Left forelimb (tissue), 1 donor: ENCODE measurements at places on chromosomes 4 and X.

DNA sequence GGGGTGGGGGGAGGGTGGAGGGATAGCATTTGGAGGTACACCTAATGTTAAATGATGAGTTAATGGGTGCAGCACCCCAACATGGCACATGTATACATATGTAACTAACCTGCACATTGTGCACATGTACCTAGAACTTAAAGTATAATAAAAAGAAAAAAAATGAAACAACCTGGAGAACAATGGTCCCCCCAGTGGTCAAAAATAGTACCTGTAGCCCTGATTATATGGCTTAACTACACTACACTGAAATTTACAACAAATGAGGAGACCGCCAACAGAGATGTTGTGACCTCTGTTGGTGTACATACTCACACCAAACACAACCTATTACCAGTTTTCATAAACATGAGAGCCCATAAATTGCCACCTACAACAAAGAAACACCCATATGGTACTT is 7.3 kb upstream of the MAGEE1 start:
- no peak for DNase-seq

DNA sequence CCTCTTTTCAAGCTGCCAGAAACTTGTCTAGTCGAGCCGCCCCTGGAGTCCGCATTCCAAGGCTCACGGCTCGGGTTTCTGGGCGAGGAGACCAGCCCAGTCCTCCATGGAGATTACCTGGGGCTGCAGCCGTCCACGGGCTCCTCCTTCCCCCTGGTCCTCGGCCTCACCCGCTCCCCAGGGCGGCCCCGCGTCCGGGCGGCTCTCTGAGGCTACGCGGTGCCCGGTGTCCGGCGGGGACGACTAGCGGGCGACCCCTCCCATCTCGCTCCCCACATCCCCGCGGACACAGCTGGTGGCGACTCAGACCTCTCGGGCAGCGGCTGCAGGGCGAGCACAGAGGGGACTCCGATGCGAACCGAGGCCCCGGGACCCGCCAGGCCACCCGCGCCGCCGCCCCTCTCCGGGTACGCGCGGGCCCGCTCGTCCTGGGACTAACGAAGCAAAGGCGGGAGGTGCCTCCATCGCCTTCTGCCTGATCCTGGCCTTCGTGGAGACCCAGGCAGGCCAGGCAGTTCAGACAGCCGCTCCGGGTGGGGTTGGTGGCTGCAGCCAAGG is 159.4 kb downstream of the TRAM1L1 start:
- peak; percentile 67 for DNase-seq

GRCh38 chr4:68630371-68630770 is 40.1 kb downstream of the UGT2B15 start:
- no peak for DNase-seq

DNA sequence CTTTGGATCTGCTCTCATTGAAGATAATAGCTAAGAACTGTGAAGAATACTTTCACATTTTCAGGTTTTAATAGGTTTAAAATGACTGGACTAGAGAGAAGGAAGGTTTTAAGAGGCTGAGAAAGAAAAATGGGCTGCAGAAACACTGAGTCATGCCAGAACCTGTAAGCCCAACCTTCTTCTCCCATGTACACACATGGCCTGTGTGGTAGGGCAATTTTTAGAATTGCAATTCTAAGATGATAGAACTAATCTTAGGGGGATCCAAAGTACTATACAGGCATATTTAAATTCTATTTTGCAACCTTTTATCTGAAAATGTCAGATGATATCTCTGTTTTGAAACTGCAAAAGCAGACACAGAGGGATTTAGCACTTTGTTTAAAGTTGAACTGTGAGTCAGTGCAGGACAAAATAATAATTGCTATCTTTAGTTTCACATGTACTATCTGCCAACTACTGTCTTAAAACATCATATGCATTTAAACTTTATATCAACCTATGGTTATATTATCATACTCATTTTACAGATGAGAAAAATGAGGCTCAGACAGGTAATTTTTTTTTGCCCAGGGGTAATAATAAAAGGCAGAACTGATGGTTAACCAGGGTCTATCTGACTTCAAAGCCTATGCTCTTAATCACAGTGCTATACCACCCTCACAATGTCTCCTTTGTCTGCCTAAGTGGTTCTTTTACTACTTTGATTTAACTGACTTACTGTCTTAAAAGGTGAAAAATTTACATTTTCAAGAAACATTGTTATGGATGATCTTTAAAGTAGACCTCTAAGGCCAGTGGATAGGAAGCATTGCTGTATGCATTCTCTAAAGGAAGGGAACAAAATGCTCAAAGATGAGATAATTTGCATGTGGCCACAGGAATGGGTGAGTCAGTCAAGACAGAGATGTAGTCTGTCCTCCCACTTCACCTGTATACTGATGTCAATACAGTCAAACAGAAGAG is 4.3 kb downstream of the TMPRSS11E start:
- no peak for DNase-seq

GRCh38 chr4:83876047-83876446 is 340.1 kb downstream of the GPAT3 start:
- no peak for DNase-seq

GRCh38 chrX:2137882-2138281 is 362.9 kb downstream of the DHRSX start:
- no peak for DNase-seq

DNA sequence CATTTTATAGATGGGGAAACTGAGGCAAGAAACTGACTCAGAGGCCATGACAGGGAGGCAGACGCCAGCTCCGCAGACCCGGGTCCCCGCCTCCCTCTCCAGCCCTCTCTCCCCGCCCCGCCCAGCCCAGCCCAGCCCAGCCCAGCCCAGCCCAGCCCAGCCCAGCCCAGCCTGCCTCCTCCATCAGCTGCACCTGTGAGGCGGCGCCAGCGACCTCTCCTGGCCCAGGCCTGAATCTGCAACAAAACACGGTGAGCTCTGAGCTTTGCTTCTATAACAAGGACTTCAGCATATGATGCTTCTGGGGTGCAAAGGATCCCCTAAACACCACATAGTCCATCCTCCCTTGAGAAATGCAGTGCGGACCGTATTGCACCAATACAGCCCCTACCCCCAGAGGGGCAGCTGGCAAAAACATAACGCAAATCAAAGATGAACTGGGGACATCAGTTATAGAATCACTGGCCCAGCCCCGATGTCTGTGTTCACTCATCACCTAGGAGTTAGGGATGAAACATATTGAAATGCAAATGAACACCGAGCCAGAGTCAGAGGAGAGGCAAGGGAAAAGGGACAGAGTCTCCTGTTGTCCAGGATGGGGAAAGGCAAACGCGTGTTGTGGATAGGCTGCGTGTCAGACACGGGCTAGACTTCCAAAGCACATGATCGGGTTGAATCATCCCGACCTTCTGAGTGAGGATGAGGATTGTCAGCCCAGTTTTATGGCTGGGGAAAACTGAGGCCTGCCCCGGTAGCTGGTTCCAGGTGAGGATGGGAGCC is 216.1 kb upstream of the PSAPL1 start:
- no peak for DNase-seq

- DNase-seq: no peak
Observed at GRCh38 chrX:86714441-86714840, 566.2 kb downstream of the DACH2 start.

- no peak for DNase-seq
Observed at GRCh38 chr4:146033149-146033548, 94.5 kb upstream of the ZNF827 start.

DNA sequence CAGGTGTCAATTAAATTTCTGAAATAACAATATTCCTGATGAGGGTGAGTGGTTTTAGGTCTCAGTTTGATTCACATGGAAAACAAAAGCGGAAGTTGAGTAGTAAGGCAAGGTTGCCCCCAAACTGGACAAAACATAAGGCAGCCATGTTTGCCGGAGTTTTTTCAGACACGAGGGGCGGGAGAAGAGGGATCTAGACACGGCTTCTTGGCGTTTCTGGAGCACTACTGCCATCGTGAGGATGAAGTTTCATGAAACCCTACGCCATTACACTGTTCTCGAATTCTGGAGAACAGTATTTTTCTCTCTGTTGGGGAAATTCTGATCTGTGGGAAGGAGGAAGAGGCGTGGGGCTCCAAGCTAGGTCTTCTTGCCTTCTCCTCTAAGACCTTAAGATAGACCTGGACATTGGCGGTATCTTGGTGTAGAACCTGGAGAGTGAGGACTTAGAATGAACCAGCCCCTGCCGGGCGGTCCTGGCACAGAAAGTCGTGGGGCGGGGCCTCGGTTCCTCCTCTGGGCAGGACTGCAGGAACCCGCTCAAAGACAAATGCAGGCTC is 160.3 kb downstream of the OR13H1 start:
- DNase-seq: no peak

DNA sequence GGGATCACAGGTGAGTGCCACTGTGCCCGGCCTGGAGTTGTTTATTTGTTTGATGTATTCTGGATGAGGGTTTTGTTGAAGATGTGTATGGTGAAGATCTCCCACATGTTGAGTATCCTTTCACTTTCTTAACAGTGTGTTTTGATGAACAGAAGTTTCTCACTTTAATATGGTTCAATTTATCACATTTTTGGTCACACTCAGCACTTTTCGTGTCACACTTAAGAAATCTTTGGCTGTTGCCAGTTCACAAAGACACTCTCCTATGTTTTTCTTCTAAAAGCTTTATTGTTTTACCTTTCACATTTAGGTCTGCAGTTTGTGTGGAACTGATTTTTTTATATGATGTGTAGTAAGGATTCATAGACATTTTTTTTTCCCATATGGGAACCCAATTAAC is 16.6 kb upstream of the ZNF185 start:
- DNase-seq: no peak

- no peak for DNase-seq
Observed at GRCh38 chrX:14864631-14865030, 8.2 kb downstream of the FANCB start.

DNA sequence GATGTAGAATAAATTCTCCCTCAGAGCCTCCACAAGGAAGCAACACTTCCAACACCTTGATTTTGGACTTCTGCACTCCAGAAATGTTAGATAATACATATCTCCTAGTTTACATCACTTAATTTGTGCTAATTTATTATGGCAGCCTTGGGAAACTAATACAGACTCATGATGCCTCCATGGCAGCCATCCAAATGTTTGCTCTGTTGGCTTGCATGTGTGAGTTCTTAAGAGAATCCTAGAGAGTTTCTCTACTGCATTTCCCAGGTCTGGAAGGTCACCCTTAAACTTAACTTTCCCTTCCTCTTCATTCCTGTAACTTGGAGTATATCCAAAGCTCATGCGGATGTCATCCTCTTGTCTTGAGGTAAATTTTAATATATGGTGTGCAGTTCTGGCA is 956.1 kb downstream of the ADGRL3 start:
- no peak for DNase-seq

DNA sequence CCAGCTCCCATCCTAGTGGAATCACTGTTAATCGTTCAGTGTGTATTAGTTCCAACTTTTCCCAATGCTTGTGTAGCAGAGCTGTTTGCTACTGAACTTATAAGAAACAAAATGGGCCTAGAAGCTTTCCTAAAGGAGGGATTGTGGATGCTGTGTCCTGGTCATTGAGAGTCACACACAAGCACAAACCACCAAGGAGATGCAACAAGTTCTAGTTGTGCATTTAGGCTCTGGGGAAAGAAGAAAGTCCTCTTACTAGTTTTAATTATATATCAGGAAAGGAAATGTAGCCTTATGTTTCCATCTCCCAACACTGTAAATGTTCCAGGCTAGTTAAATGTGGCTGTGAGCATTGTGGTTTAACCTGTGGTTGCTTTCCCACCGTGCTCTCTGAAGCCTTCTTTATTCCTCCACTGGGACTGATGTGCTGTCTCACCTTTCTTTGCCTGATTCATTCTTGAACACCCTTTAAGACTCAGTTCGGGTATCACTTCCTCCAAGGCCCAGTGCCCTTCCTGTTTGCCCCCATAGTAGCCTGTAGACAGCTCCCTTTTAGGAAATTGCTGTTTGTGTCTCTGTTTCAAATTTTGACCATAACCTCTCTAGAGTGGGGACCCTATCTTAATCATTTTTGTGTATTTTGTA is 34.3 kb downstream of the ATP10D start:
- no peak for DNase-seq

GRCh38 chr4:110395421-110395820 is 80.5 kb upstream of the ENPEP start:
- no peak for DNase-seq

- DNase-seq: no peak
Observed at GRCh38 chr4:106583567-106583966, 215.0 kb upstream of the GIMD1 start.

DNA sequence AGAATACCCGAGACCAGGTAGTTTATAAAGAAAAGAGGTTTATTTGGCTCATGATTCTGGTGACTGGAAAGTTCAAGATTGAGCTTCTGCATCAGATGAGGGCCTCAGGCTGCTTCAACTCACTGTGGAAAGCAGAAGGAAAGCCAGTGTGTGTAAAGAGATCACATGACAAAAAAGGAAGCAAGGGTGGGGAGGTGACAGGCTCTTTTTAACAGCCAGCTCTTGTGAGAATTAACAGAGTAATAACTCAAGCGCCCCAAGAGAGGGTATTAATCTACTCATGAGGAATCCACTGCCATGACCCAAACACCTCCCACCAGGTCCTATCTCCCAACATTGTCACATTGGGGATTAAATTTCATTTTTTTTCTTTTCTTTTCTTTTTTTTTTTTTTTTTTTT is 6.3 kb upstream of the YIPF6 start:
- DNase-seq: no peak

DNA sequence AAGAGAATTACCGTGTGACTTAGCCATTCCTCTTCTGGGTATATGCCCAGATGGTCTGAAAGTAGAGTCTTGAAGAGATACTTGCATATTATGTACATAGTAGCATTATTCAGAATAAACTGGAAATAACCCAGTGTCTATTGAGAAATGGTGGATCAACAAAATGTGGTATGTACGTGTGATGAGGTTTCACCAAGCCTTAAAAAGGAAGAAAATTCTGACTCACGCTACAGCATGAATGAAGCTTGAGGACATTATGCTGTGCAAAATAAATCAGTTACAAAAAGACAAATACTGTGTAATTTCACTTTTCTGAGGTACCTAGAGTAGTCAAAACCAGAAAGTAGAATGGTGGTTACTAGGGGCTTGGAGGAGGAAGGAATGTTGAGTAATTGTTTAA is 37.3 kb downstream of the GBA3 start:
- no peak for DNase-seq

GRCh38 chr4:5503336-5503936 is 204.9 kb downstream of the EVC2 start:
- DNase-seq: no peak

GRCh38 chr4:48250343-48250742 is 19.3 kb downstream of the TEC start:
- DNase-seq: no peak

GRCh38 chr4:1603413-1604135 is 80.5 kb downstream of the FAM53A start:
- DNase-seq: no peak

- DNase-seq: no peak
Observed at GRCh38 chrX:29862126-29862677, 353.2 kb upstream of the MAGEB2 start.
